ENCODE measurements at places on chromosomes 7 and 10.

DNA sequence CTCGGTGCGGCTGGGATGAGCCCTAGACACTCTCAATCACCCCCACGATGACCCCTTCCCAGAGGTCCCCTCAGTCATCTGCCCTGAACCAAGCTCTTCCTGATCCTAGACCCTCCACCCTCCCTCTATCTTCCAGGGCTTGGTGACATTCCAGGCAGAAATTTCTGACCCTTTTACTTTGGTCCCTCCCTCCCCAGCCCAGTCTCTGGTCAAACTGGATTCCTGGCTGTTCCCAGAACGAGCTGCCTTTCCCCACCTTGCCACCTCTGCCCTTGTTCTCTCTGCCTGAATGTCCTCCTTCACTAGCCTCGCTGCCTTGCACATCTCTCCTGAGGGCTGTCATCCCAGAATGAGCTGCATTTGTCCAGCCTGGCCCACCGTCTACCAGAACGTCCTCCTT is 1.3 kb upstream of the CLDN4 start:
- DNase-seq = no peak

GRCh38 chr7:49030221-49030620 is 105.9 kb downstream of the CDC14C start:
- DNase-seq = no peak

- no peak for DNase-seq
Observed at GRCh38 chr7:19670806-19671205, 38.0 kb downstream of the POLR1F start.

DNA sequence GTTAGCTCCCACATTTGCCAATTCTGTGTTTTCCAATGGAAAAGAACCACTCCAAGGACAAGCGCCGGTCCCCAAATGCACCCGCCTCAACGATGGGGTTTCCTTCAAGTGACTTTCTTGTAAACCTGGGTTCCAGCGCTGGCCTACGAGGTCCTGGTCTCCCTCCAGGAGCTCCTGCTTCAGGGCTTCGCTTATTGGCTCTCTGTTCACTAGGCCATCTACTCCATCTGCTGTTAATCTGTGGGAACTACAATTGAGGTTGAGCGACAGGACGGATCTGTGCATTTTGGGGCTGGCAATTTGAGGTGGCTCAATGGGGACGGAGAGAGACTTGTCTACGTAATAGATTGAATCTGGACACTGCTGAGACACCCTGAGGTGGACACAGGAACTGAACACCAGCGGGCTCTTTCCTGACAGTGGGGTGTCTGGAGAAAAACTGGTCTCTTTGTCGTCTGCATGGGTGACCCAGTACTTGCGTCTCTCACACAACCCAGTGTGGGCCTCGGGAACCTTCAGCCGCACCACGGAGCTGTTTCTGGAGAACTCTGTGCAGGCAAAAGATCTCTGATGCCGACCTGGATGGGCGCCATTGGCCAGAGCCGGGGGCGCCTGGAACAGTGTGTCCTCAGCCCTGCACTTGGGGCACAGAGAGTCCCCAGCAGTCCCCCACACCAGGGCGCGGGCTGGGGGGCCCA is 115.9 kb upstream of the ADAM12 start:
- no peak for DNase-seq

DNA sequence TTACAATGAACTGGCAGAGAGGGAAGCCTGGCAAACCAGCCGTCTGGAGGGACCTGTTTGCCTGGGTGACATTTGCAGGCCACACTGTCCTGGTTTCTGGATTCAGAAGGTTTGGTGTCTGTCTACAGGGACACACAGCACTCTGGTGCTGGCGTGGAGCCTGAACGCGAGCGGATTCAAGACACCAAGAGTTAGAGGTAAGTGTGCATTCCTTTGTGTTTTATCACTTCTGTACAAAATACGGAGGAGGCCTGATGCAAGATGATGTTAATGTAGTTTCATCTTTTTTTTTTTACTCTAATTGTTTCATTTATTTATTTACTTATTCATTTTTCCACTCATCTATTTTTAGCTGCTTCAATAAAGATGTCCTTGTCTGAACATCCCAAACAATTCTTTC is 485.3 kb upstream of the ADARB2 start:
- no peak for DNase-seq

DNA sequence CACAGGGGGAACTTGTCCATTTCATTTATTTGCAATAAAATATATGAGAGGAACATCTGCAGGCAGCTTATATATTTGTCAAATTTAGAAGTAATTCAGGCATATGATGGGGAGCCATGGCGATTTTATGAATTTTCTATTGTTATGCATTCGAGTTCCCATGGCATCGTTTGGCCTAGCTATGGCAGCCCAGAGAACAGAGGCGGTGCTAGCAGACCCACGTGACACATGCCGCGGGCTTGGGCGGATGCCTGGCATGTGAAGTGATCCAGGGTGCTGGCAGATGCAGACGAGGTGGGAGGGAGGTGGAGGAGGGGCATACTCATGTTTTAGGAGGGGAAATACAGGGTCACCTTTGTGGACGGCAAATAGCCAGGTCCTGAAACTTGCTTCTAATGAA is 560.0 kb upstream of the GALNT17 start:
- no peak for DNase-seq

DNA sequence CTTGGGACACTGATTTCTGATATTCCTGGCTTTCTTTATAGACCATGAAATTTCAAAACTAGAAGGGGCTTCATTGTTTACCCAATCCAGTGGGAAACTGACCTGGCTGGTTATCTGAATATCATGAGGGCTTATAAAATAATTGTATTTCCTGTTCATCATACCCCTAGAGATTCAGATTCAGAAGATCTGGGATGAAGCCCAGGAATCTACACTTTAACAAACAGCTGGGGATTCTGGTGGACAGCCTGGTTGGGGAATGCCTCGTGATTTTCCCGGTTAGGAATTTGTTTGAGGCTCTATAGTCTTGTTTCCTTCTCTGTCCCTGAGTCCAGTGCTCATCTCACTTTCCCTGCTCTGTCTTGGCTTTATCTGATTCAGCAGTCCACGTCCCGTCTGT is 110.3 kb downstream of the ADRA2A start:
- no peak for DNase-seq

DNA sequence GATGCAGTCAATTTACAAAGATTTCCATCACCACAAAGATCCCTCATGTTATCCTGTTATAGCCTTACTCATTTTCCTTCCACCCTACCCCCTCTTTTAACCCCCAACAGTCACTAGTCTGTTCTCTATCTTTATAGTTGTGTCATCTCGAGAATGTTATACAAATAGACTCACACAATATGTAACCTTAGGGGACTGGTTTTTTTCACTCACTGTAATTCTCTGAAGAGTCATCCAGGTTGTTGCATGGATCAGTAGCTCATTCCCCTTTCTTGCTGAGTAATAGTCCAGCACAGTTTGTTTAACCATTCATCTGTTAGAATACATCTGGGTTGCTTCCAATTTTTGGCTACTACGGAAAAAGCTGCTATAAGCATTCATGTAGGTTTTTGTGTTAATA is 121.1 kb upstream of the PDE1C start:
- no peak for DNase-seq

- DNase-seq = no peak
Observed at GRCh38 chr7:34755008-34755407, 97.0 kb downstream of the NPSR1 start.

DNA sequence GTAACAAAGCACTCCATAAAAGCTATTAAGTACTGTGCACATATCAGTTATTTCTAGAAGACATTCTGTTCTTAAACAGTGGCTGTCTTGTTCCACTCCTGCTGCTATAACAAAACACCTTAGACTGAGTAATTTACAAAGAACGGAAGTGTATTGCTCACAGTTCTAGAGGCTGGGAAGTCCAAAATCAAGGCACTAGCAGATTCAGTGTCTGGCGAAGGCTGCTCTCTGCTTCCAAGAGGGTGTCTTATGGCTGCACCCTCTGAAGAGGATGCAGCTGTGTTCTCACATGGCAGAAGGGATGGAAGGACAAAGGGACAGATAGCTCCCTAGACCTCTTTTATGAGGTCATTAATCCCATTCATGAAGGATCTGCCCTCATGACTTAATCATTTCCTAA is 424.2 kb upstream of the ZMIZ1 start:
- DNase-seq = no peak

GRCh38 chr10:75097666-75098285 is 13.7 kb upstream of the SAMD8 start:
- DNase-seq = no peak

- DNase-seq = no peak
Observed at GRCh38 chr7:11573128-11573750, 258.8 kb downstream of the THSD7A start.

DNA sequence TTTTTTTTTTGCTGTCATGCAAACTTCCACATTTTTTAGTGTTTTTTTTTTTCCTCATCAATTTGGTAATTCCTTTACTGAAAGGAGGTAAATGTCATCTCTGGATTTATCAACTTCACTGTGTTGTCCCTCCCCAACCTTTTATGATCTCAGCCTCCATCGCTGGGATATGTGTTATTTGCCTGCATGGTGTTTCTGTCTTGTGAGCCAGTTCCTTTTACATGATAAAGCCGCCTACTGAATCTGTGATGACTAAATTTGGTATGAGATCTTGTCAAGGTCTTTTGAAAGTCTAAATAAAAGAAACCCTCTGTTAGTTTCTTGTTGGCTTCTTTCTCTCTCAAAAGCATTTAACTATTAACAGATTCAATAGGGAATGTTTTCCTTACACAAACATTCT is 39.3 kb downstream of the TAS2R41 start:
- DNase-seq = no peak

DNA sequence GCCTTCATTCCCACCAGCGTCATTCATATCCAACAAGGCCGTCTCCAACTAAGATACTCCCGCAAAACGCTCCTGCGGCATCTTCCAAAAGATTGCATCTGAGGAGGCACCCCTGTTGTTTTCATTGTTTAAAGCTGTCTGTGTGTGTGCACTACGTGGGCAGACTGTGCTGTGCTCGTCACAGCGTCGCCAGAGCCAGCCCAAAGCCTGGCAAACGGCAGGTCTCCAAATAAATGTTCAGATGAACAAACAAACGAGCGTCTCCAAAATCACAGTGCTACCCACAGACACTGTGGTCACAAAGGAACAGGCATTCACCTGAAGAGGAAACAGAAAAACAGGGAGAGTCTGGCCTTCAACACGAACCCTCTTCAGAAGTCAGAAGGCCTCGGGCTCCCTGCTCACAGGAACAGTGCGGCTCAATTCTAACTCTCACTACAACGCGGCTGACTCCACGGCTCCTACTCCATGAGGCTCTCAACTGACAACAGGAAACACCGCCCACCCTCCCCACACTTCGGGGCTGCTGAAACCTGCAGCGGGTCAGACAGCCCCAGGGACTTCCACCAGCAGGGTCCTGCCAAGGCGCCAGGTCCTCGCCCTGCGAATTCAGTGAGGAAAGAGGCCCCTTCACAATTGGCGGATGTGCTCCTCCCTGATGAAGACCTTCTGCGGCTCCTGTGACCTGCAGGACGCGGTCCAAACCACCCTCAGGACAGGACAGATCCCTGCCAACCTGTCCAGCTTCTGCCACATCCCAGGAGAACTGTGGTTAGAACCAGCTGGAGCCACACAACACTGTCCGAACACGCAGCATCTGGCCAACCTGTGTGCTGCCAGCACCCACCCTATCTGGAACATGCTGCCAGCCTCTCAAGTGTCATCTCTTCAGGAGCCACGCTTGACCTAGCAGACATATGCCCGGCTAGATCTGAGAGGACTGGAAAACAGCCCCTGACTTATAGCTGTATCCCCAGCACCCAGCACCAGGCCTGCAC is 36.1 kb downstream of the MAD1L1 start:
- DNase-seq = no peak

GRCh38 chr7:3657206-3657605 is 356.2 kb downstream of the SDK1 start:
- DNase-seq = no peak

DNA sequence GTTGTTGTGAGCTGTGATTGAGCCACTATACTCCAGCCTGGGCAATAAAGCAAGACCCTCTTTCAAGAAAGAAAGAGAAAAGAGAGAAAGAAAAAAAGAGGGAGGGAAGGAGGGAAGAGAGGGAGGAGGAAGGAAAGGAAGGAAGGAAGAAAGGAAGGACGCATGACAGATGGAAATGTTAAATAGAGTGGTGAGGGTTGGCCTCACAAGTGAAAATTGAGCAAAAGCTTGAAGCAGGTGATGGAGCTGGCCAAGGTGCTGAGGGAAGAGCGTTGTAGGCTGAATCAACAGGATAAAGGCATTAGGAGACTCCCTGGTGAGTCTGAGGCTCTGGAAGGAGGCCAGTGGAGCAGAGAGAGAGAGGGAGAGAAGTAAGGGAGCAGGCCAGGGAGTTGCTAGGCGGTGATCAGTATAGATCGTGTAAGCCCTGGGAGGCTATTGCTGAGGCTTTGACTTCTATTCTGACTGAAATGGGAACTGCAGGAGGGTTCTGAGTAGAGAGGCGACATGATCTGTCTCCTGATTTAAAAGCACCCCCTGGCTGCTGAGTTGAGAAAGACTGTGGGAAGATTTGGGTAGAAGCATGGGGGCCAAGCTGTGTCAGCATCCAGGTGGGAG is 26.5 kb upstream of the TMEM248 start:
- no peak for DNase-seq

All from stimulated activated CD8-positive, alpha-beta memory T cell treated with anti-CD3 and anti-CD28 coated beads, Interleukin-7, amount 100 ng/mL, for 48 hours (primary cell).